Ovary (tissue), 10 donors: ENCODE measurements at places on chromosomes 2 and 18.

DNA sequence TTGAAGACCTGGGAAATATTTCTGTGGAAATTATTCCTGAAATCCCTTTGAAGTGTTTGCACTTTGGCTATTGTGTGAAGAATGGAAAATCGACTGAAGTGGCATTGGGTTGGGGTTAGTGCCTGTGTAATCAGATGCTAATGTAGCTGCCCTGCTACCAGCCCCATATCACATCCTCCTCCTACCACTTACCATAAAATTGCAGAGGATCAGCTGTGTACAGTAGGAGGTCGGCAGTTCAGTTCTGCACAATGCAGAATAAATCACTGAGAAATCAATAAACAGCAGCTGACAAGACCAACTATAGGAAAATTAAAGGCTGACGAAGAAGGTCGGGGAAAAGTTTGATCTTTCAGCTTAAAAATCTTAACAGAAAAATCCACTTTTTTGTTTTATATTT is 440.9 kb downstream of the PTPRM start:
- no peak for DNase-seq

GRCh38 chr2:85545780-85546240 is 6.8 kb downstream of the MAT2A start:
- no peak for DNase-seq

DNA sequence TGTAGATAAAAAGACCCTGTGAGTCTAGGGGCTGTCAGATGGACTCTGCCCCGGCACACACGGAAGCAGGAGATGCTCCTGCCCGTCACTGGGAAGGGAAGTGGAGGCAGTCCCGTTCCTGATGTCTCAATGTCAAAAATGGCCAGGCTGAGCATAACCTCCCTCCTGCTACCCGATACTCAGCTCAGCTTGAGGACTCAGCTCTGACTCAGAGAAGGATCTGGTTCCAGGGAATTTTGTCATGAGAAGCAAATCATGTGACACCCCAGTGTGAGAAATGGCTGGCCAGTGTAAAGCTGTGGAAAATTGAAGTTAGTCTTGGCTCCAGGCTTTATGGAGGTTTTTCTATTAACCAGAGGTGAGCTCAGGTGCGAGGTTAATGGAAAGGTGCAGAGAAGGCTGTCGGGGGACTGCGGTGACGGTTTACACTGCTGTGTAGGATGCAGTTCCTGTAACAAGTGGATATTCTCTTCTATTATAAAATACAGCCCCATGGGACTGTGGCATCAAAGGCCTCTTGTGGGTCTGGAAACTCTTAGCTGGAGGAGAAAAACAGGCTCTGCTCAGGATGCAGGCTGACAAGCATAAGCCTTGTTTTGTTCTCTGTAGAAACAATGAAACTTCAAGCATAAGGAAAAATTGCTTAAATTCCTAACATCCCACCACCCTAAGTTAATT is 24.7 kb upstream of the AGAP1 start:
- DNase-seq = peak; percentile 21

DNA sequence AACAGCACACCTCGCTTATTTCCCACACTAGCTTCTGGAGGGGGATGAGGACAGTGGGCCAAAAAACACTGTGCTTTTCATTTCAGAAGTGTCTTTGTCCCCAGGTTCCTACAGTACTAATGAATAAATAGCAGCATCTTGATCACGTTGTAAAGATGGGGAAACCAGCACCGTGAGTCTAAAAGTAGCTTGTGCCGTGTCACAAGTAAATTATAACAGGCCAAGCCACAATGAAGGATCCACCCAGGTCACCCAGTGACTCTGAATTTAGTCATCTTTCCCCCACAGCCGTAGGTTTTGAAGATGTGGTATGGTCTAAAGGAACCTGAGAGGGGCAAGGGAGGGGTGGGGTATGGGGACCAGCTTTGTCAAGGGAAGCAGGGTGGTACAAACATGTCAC is 8.8 kb downstream of the FZD7 start:
- no peak for DNase-seq

GRCh38 chr2:231604101-231604684 is 11.5 kb downstream of the TEX44 start:
- DNase-seq = peak; percentile 76

DNA sequence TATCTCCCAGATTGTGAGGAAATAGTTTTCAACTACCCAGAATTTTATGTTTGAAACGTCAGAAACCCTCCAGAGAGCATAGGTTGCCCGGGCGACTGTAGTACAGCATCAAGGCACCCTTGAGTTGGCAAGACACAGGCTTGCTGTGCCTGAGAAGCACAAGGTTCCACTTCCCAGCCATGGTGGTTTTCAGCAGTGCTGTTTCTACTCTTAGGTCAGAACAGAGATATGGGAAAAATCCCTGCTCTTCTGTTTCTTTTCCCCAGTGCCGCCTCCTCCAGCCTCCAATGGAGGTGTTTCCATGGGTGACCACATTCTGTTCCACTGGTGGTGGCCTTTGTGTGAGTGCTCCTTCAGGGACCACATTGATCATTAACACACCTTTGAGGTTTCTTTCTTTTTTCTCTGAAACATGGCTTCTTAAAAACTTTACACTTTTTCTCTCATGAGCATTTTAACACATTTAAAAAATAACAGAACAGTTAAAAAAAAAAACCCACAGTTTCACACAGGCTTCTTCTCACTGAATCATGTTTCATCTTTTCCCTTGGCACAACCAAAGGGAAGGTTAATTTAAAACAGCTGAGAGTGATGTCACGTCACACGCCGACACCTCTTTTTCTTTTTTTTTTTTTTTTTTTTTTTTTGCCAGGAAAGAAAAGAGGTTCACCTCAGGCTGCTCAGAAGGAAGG is 229.3 kb upstream of the HDAC4 start:
- DNase-seq = no peak

DNA sequence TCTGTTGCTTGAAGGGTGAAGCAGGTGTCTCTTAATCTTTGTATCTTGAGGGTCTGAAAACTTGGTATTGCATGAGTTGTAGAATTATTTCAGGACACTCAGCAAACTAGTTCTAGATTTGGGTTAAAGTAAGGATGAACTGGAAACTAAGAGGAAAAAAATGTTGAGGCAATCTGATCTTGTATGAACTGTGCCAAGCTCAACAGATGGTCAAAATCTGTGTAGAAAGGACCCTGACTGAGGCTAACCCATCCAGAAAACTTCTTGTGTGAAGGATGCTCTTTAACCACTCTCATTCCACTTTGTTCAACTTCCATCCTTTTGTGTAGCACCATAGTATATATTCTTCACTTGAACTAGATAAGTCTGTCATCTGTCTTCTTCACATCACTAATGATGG is 861.7 kb downstream of the SLC4A3 start:
- DNase-seq = no peak

- DNase-seq = peak; percentile 58
Measured at GRCh38 chr18:5295231-5295920, at the start of gene ZBTB14. TSS of gene ZBTB14 (minus strand) at chr18:5295726. CDS start at chr18:5293246, 2,480 bp downstream.
